ENCODE measurements at places on chromosomes 3 and 15.

DNA sequence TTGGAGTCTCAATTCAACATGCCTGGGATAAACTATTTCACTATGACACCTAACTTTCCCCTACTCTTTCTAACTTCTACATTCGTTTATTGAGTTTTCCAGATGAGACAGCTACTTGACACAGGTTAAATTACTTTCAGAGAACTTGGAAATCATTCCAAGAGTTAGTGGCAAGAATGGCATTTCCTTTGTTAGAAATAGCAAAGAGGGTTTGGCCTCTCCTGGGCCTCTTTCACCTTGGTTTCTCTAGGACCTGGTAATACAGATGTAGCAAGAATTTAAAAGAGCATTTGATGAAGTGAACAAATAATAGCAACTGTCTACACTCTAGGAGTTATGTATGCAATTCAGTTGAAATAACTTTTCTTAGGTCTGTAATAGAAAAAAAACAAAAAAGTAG, 748.9 kb downstream of the MECOM start:
- DNase-seq: no peak

DNA sequence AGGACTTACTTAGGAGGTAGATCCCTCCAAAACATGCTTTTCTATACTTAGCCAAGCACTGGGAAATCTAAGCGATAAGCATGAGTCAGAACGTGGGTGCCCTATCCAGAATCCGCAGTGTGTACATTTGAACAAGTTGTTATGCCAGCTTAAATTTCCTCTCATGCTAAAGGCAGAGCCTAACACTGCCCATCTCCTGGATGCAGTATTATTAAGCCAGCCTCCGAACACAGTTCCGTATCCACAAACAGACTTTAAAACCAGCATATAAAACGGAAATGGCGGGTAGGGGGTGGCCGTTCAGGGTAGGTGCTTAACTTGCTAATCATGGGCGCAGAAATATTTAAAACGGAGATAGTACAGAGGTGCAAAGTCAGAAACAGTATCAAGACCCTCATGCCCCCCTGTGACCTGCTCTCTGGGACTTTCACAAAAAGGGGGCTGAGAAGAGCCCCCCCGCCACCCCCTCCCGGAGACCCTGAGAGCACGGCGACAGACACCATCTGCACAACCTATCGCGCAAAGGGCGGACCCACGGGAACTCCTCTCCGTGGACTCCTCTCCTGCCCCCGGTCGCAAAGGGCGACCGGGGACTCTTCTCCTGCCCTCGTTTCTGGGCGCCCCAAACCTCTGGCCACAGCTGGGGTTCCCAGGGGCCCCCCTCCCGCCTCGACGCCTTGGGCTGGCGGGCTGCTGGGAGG, 889 bp upstream of the LRRIQ4 start:
- DNase-seq: no peak

DNA sequence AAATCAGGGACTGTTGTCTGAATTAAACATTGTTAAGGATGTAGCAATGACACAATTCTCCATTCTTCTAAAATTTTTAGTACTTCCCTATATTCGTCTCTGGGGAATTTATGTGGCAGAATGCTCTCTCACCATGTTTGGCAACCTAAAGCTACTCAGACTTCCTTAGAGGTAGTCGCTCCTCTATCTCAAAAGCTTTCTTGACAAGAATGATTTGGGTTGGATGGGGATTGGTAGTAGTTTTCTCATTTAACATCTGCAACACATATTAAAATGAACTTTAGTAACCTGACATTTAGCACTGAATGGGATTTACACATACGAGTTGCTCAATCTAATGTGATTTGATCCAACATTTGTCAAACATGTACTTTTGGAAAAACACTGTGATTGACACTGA, 233.3 kb downstream of the RBMS3 start:
- DNase-seq: no peak

- DNase-seq: no peak
These were observed 199.8 kb downstream of the TCF12 start for GRCh38 chr15:57118013-57118799.

DNA sequence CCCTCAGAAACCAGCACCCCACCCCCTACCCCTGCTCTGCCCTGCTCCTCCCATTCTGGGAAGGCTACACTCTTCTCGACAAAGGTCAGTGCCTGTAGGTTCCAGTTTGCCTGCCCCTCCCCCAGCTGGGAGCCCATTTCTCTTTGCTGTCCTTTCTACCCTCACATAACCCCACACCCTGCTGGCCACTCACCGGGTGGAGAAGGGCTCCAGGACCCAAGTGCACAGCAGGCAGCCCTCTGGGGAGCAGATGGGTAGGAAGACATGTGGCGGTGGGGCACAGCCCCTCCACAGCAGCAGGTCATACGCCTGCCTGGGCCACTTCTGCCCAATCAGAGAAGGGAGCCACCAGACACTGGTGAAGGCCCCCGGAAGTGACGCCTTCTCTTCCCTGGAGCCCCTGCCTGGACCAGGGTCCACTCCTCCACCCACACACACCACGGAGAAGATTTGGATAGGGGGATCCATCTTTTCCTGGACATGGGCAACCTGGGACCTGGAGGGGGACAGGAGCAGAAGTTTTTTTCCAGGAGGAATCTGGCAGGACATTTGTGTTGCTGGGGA, at the start of gene THPO:
TSS of gene THPO (minus strand) at position 326 of the 564 bp plus-strand sequence. CDS start 1,948 bp downstream, outside the sequence.
- DNase-seq: no peak

DNA sequence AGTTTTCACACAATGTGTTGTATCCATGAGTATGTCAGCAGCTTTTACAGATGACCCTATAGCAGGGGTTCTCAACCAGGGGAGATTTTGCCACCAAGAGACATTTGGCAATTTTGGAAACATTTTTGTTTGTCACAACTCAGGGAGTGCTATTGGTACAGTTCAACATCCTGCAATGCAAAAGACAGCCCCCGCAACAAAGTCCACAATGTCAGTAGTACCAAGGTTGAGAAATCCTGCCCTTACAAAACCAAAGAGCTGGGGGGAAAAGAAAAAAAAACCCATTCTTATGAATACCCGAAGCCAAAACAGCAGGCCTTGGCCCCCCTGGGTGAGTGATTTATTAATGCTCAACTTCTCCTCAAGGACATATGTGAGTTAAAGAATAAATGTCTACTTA, 99.1 kb downstream of the LARS2 start:
- DNase-seq: no peak

All from activated CD8-positive, alpha-beta memory T cell treated with anti-CD3 and anti-CD28 coated beads for 1 hour (primary cell).